AG04449 (cell line): ENCODE measurements at places on chromosomes 5 and 9.

GRCh38 chr5:59188419-59189225 is 605.7 kb downstream of the RAB3C start:
- no peak for DNase-seq

GRCh38 chr9:101442318-101442717 is 6.7 kb upstream of the ALDOB start:
- no peak for DNase-seq

- DNase-seq, result no peak
Measured at GRCh38 chr9:83560169-83560826, 22.1 kb upstream of the FRMD3 start.

GRCh38 chr9:98373609-98374008 is 118.2 kb upstream of the TBC1D2 start:
- DNase-seq, result no peak

DNA sequence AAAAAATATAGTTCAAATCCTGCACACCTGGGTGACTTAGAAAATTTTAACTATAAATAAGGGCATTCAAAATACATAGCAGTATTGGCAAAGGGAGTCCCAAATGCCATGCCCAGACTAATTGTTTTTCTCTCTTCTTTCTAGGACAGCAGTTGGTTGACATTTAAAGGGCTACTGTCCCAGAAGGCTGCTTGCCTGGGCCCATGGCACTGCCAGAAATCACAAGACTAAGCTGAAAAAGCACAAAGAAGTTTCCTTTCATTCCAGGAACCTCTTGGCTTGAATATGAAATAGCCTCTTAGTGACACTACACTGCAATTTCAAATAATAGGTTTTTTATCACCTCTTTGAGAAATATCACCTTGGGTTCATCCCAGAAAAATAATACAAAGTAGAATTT is 388.9 kb upstream of the TRPC7 start:
- DNase-seq, result no peak
